Fibroblast of villous mesenchyme (primary cell): ENCODE measurements at places on chromosomes 1 and 21. TPM values are rescaled to one million over a fixed set of nuclear protein-coding genes. Genes with fewer than 3 reads are reported as not detected.

DNA sequence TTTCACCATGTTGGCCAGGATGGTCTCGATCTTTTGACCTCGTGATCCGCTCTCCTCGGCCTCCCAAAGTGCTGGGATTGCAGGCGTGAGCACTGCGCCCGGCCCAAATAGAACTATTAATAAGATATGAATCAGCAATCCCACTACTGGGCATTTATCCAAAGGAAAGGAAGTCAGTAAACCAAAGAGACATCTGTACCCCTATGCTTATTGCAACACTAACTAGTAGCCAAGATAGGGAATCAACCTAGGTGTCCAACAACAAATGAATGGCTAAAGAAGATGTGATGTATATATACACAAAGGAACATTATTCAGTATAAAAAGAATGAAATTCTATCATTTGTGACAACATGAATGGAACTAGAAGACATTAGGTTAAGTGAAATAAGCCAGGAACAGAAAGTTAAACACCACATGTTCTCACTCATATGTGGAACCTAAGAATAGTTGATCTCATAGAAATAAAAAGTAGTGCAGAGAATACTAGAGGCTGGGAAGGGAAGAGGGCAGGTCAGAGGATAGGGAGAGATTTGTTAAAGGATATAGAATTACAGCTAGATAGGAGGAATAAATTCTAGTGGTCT lies 48.8 kb downstream of the XPR1 start:
- DNase-seq: peak; percentile 67

- DNase-seq: no peak
Observed at GRCh38 chr1:19866758-19867157, 15.4 kb upstream of the OTUD3 start.

- DNase-seq: no peak
Observed at GRCh38 chr1:28056129-28056925, 32.1 kb downstream of the EYA3 start.

GRCh38 chr1:36944883-36945282 lies 89.4 kb downstream of the GRIK3 start:
- DNase-seq: no peak

DNA sequence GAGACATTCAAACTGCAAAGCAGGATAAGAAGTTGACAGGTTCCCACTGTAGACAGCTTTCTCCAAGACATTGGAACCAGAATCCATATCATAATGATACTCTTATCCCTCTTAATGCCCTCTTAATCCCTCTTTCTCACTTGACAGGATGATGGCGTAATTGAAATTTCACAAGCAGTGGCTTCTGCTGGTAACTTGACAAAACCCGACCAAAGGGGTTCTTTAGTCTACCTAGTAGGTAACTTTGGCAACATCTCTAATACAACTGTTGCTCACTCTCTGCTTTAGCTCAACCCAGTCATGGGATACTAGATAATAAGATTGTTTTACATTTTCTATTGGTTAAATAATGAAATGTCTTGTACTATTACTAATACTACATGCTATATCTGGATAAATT lies 34.7 kb downstream of the S100A10 start:
- DNase-seq: peak; percentile 42

DNA sequence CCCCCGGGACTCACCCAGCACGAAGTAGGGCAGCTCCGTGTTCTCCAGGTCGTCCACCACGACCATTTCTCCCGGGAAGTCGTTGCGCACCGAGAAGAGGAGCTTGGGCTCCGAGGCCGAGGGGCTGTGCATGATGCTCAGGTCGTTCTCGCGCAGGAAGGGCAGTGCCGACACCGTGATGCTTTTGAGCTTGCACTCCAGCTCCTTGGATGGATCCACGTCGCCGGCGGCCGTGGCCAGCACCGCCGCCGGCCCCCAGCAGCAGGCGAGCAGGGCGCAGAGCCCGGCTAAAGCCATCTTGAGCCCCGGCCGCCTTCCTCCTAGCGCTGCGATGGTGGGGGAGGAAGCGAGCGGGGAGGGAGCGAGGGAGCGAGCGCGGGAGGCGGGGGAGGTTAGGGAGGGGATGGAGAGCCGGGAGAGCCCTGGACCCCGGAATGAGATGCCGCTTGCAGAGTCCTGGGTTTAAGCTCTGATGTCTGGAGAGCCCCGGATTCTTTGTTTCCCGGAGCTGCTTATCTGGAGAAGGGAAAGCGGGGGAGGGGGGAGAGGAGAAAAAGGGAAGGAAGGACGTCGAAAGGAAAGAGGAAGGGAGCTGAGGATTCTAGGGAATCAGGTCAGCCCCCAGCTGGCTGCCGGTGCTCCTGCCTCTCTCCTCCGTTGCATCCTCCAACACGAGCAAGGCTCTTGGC lies at the start of gene ASTN1:
Gene ASTN1 (minus strand): TSS at position 333 of the 689 bp plus-strand sequence. CDS start 36 bp downstream, at position 297.
- DNase-seq: no peak

DNA sequence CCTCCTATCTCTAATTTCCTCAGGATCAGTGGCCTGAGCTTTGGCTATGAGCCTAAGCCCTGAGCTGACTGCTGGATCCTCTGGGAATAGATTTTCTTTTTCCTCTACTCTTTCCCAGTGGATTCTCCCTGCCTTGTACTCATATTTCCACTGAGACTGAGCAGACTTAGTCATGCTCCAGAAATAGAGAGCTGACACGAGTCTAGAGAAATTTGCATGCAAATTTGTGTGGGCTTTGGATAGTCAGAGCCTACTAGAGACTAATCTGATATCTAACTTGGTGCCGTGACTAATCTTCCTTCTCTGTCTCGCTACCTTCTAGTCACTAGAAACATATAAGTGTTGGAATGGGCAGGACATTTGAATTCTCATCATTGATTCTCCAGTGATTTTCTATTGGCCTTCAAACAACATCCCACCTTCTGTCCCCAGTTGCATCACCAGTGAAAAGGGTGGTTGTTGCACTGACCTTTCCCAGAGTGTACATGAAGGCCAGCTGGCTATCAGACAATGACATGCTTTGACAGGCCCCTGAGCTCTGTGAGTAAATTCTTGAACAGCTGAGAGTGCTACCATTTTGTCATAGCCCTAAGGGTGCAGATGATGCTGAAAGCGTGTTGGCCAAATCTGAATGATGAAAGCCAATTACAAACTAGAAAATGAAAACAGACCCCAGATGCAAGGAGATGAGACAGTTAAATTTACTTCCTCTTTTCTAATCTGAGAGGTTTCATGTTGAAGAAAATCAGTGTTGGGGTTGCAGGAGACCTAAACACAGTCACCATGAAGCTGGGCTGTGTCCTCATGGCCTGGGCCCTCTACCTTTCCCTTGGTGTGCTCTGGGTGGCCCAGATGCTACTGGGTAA lies at the start of gene FCRLA:
Gene FCRLA (plus strand): TSS at position 748 of the 866 bp plus-strand sequence. CDS start 36 bp downstream, at position 784.
- peak; percentile 66 for DNase-seq

DNA sequence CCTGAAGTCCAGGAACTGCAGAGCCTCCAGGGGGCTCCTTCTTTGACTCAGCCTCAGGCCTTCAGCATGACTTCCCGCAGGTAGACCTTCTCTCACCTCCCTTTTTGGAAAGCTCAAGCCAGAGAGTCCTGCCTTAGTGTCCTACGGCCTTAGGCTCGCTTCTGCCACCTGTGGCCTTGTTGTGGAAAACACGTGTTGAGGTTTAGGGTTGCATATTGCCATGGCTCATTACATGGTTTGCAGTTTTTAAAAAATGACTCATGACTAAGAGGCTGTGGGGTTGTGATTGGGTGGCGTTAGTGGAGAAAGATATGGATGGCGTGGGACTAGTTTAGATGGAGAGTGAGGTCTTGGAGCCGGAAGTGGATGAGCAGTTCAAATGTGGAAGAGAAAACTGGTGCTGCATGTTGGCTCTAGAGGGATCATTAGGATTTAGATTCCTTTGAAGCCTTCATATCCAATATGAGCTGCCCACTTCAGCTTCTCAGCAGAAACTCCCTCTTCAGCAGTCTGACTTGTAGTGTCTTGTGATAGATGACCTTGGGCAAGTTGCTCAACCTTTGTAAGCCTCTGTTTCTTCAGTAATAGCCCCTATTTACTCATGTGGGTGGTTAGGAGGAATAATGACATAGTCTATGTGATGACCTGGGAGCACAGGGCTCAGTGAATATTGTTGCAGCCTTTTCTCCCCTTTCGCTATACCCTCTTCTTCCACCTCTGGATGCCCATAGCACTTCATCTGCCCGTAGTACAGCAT lies 6.5 kb upstream of the FGGY start:
- peak; percentile 62 for DNase-seq

Gene GUCA2B
- total RNA-seq: not detected in 2 replicates

Gene OR2G3
- total RNA-seq: not detected in 2 replicates

Gene GNPAT
- total RNA-seq: 41.6 and 53.1 TPM in 2 replicates

Gene CNR2
- total RNA-seq: not detected in 2 replicates

Gene ADORA3
- total RNA-seq: not detected in 2 replicates

Gene IKBKE
- total RNA-seq: 23.7 and 25.8 TPM in 2 replicates

Gene MPZ
- 2.6 and 2.9 TPM in 2 replicates for total RNA-seq

Gene CHIT1
- total RNA-seq: under 0.01 TPM in 1 of 2 replicates, not detected in the other

Gene MAEL
- total RNA-seq: 8.6 and 11.3 TPM in 2 replicates
